ENCODE measurements at places on chromosomes 5 and 9.

DNA sequence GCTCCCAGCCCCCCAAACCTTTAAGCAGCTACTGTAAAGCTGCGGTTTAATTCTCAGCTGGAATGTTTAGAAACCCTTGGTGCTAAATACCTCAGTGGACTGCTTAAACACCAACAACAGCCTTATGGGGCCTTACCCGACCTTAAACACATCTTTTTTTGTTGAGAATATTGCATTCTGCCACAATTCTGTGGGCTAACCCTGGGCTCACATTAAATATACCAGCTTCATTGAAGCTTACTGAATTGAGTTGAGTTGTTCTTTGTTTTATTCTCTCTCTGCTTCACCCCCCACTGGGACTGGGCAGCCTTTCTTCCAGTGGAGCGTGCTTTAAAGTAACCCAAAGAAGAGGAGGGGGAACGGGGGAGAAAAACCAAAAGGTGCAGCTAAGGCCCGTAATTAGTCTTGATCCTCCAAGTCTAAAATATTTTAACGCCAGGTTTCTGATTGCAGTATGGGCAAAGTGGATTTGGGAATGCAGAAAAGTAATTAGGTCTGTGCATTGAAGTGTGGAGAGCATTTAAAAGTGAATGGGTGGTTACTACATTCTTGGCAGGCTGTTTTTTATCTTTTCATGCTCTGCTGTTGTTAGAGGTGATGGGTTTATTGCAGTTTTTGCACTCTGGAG, 281.2 kb downstream of the NR2F1-AS1 start:
- DNase-seq, result no peak

GRCh38 chr9:100377015-100377414, 24.3 kb upstream of the TEX10 start:
- DNase-seq, result no peak

DNA sequence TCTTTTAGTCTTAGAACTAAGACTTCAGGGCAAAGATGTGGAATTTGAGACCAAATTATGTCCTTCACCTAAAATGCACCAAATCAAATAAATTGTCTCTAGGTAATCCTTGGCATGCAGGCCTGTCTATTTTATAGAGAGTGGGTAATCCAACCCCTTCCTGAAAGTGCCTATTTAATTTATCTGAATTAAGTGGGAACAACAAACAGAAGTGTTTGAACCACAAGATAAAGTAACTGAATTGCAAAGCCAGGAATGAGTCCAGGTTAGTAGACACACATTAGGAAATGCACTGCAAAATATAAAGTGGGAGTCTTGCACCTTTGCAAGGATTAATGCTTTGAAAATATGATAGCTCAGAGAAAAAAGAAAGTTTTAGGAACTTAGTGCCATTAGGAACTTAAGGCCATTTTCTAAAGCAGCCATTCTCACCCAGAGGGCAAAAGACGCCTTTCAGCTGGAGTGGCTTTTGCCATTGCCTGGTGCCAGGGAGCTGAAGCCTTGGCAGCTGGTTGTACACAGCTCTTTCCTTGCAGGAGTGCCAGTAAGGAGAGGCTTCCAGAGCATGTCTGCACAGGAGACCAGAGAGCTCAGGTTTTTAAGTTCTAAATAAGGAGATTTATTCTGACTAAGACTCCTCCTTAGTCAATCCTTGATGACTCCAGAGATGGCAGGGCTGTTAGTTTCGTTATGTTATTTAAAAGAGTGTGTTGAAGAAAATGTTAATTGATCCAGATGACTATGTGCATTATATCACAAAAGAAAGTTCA, 151.7 kb upstream of the ELL2 start:
- DNase-seq, result no peak

- DNase-seq, result no peak
Observed at GRCh38 chr9:81083854-81084512, 605.4 kb downstream of the TLE1 start.

Measured in Panc1 (cell line).